ENCODE measurements at places on chromosomes 12 and 14. TPM values are rescaled to one million over a fixed set of nuclear protein-coding genes. Genes with fewer than 3 reads are reported as not detected.

Gene DIP2B
- 32.1 TPM for total RNA-seq

Gene ABCC9
- 0.63 TPM for total RNA-seq

Gene LIN7A
- total RNA-seq: 4.0 TPM

Gene PIP4K2C
- 654 TPM for total RNA-seq

Gene MYF6
- not detected for total RNA-seq

Gene IFNG-AS1
- not detected for total RNA-seq

Gene KCNA5
- not detected for total RNA-seq

Gene FAM90A1
- total RNA-seq: not detected

Gene AQP5
- not detected for total RNA-seq

DNA sequence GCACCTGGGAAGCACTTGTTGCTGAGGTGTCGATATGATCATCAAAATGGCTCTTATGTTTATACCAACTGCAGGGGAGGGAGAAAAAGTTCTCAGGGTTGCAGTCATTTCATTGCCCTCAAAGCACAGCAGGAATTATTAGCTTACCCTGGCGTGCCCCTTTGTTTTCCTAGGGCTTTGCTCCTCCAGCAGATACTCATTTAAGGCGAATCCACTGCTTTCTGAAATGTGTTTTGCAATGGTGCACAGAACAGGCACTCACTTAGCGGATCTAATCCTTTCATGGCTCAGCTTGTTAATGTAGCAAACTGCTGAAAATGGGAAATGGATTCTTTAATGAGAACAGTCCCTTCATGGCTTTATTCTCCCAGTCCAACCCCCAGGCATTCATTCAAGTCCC lies 76.7 kb downstream of the NKX2-1 start:
- no peak for DNase-seq

- DNase-seq: no peak
Observed at GRCh38 chr14:68397371-68397811, 395.5 kb downstream of the ZFP36L1 start.

- DNase-seq: no peak
Observed at GRCh38 chr14:95211721-95212504, 54.6 kb upstream of the DICER1 start.

DNA sequence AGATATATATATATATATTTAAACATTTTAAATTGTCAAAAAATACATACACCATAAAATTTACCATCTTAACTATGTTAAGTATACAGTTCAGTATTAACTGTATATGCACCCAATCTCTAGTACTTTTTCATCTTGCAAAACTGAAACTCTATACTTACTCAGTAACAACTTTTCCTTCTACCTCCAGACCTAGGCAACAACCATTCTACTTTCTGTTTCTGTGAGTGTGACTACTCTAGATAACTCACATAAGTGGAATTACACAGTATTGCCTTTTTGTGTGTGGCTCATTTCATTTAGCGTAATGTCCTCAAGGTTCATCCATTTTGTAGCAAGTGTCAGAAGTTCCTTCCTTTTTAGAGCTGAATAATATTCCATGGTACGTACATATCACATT lies 8.2 kb downstream of the FAM234B start:
- no peak for DNase-seq

DNA sequence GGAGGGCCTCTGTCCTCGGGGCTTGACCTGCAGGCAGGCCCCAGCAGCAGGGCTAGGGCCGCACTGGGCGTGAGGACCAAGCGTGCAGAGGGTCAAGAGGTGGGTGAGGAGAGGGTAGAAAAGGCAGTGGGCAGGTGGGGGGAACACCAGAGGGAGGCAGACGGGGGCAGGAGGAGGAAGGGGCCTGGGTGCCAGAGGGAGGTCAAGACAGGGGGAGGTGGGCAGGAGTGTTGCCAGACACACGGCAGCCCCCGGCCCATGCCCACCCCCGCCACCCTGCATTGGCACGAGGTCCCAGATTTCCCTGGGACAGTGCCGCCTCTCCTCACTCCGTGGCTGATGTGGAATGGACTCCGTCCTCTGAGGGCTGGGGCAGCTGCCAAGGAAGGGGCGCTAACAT lies 8.2 kb downstream of the TMEM121 start:
- DNase-seq: no peak

- peak; percentile 30 for DNase-seq
Observed at GRCh38 chr12:93089805-93090569, 160.9 kb upstream of the EEA1 start.

- DNase-seq: no peak
Observed at GRCh38 chr14:61358554-61359226, 37.3 kb downstream of the PRKCH start.

DNA sequence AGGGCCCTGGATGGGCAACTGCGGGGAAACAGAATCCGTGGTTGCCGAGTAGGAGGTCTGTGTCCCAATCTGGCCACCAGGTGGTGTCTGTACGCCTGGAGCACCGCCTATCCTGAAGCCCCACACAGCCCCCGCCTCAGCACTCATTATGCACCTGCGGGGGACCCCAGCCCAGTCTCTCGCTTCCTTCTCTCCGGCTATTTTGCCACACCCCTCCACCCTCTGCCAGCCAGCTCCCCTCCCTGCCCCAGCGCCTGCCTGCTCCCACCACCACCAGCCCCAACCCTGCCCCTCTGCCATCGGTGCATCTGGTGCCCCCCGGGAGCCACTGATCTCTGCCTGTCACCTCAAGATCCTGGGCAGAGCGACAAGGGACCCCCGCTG lies 2.2 kb upstream of the NXPH4 start:
- DNase-seq: no peak

- no peak for DNase-seq
Observed at GRCh38 chr12:110590806-110591326, 7.7 kb upstream of the PPTC7 start.

GRCh38 chr14:35938770-35939169 lies 112.6 kb downstream of the BRMS1L start:
- DNase-seq: no peak

DNA sequence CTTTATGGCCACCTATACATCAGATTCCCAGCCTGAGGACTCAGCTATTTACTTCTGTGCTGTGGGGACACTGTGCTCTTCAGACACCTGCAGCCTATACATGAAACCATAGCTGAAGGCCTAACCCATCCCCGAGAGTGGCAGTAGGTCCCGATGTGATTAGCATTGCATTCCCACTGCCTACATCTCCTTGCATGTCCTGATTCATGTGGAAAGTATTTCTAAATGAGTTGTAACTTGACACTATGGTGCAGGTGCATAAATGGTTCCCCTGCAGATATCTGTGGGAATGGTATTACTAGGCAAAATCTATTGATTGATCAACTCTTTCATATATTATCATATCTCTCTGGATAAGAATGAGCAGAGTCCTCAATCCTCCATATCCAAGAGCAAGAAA lies 433.5 kb downstream of the DAD1 start:
- DNase-seq: no peak

GRCh38 chr12:69070319-69071090 lies 137.5 kb upstream of the CPM start:
- DNase-seq: peak; percentile 63

DNA sequence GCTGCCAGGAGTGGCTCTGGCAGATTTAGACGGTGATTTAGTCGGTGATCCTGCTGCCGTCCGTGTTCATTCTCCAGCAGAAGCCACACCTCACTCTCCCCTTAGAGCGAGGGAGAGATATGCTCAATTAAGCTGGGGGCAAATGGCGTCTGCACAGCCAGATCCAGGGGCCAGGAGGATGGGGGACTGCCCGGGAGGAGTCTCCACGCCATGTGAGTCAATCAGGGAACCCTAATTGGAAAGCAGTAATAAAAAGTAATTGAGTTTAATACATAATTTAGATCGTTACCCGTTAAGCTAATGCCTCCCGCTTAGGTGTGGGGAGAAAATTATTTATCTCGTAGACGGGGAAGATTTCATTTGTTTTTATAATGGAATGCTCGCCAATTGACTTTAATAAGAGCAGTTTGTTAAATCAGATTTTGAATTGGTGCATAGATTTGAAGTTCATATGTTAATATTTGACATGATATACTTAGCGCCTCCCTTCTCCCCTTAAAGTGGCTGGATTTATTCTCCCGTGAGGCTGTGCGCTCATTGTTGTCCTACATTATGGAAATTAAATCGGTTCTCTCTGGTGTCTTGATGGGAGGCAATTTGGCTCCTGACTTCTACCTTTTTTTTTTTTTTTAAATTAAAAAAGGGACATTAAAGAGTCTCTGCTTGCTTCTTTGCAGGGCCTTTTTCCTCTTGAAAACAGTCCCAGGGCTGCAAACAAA lies 104.9 kb upstream of the C14orf180 start:
- DNase-seq: no peak

GRCh38 chr12:90858252-90858651 lies 96.7 kb downstream of the CCER1 start:
- no peak for DNase-seq

GRCh38 chr14:105436402-105436801 lies 16.8 kb downstream of the MTA1 start:
- DNase-seq: no peak

DNA sequence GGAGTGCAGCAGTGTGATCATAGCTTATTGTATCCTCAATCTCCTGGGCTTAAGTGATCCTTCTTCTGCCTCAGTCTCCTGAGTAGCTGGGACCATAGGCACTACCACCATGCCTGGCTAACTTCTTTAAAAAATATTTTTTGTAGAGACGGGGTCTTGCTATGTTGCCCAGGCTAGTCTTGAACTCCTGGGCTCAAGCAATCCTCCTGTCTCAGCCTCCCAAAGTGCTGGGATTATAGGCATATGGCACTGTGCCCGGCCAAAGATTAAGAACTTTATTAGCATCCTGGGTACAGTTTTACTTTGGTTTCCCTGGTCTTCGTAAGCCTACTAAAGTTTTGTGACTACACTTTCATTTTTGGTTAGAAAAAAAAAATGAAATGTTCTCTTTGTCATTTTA lies 84.4 kb downstream of the ACADS start:
- no peak for DNase-seq
